ENCODE measurements at places on chromosomes 16 and 17.

GRCh38 chr16:85971902-85972638 lies 73.1 kb downstream of the IRF8 start:
- DNase-seq: no peak

- DNase-seq: no peak
Measured at GRCh38 chr17:63191610-63192009, 225.6 kb downstream of the TANC2 start.

GRCh38 chr16:19717314-19717713 lies 713 bp downstream of the KNOP1 start:
- DNase-seq: no peak

DNA sequence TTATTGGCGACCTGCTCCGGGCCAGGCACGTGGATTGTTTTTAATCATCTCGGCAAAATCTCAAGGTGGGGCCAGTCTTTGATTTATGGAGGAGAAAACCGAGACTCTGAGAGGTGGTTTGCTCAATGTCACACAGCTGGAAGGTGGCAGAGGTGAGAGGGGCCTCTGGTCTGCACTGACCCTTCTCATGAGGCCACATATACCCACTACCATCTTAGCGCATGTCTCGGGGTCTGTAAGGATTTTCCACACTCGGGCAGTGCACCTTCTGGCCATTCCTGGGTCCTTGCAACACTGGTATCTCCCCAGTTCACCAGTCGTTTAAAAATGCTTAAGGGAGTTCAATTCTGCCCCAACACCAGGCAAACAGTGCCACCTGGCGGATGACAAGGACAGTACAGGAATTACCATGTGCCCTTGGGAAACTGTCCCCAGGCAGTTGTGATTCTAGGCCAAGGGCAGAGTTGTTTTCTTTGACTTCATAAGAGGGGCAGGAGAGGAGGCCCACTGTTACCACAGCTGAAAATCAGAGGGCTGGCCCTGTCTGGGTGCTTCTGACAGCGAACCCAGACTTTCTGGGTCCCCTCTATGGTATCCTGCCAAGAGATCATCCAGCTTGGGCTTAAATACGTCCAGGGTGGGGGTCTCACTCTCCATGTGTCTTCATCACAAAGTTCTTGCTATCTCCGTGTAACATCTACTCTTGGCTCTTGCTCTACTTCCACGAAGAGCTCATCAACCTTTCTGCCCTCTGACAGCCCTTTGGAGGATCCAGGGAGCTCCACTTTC lies 39.4 kb upstream of the RAI1 start:
- peak; percentile 23 for DNase-seq

GRCh38 chr17:75684924-75685323 lies 17.8 kb downstream of the SAP30BP start:
- no peak for DNase-seq

Measured in DMS79 (cell line).